HuH-7.5 (cell line): ENCODE measurements at places on chromosomes 1 and 21.

DNA sequence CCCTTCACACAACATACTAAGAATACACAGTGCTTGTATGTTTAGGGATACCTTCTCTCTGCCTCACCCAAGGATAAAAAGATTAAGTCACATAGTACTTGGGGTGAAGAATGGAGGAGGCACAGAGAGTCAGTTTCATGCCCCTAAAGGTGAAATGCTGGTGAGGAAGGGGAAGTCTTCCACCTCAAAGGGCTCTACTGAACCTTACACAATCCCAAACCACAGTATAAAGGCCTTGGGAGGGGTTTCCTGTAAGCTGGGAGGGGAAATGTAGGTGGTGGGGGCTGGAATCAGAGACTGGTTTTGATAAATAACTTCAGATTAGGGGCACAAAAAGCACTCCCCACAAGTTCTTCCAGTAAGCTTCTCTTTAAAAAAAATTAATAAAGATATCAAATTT lies 3.5 kb downstream of the MINDY1 start:
- no peak for DNase-seq

GRCh38 chr1:29237852-29238619 lies 1.7 kb downstream of the PTPRU start:
- peak; percentile 69 for DNase-seq

DNA sequence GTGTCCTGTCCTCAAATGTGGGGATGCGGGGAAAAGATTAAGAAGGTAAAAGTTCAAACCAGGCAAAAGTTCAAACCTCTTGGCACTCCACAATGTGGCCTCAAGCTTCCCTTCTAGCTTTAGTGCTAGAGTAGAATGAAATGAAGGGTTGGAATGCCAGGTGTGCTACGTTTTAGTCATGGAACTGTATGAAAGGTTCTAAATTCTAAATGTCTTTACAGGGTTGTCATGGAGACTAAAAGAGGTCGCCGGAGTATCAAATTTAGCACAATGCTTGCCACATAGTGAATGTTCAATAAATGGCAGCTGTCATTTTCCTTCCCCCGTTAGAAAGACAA lies 57.2 kb upstream of the LRRC8D start:
- DNase-seq = no peak

DNA sequence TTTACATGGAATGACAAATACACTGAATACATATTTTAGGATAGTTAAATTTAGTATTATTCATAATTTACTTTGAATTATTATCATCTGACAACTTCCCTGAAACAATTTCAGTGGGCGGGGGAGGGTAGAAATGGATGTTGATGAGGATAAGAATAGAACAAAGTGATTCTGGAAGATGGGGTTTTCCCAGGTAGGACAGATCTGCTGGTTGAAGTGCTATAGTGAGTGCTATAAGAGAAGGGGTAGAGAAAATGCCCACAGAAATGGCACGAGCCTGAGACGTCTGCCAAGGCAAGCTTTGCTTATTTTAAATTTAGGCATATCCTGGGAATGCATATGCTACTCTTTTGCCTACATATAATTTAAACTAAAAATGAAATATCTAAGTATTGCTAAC lies 3.2 kb downstream of the CFH start:
- DNase-seq = no peak

GRCh38 chr1:12616709-12617373 lies 1.2 kb downstream of the DHRS3 start:
- DNase-seq = no peak

DNA sequence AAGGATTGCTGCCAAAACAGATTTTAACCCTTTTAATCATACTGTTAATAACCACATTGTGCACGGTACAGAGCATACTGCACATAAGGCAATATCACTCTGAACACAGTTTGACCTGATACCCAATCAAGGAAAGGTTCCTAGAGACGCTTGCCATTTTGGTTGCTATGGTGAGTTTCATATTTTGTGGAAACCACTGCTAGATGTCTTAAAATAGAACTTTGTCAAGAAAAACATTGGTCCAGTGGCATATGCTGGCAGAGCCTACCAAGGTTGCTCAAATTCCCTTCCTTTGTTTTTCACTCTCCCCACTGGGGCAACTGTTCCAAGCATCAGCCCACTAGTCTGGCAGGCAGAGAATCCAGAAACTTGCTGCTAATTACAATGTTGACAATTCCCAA lies 114.8 kb upstream of the DPYD start:
- DNase-seq = no peak

DNA sequence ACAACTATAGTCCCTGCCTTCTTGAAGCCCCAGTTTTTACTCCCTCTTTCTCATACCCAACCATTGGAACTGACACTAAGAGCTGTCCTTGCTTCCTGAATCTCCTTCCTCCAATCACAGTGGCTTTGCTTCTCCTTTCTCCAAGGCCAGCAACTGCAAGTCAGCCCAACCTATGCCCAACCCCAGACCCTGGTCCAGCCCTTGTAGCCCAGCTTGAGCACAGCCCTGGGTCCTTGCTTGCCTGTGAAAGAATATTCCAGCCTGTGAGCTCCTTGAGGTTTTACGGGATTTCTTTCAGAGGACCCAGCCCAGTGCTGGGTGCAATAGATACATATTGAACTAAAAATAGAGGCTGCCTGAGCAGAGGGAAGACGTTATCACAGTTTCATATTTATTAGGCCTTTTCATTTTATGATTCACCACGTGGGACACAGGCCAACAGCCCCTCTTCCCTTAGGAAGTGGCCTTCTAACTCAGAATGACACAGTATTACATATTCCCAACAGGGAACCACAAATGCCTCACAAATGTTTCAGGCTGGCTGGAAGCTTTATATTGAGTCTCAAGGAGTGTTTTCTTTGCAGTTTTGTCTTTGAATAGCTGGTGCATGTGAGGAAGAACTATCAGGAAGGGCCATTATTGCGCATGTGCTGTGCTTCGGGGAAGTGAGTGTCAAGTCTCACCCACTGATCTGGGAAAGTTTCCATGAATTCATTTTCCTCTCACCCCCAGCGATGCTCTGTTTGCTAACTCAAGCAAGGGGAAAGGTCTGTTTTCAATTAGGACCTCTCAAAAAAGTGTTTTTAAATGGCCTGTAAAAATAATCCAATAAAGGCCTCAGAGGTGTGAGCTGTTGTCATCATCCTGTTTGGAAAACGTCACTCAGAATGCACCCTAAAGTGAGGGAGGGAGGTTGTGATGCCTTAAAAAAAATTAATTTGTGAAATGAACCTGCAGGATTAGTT lies 92.3 kb upstream of the NFIA start:
- no peak for DNase-seq

DNA sequence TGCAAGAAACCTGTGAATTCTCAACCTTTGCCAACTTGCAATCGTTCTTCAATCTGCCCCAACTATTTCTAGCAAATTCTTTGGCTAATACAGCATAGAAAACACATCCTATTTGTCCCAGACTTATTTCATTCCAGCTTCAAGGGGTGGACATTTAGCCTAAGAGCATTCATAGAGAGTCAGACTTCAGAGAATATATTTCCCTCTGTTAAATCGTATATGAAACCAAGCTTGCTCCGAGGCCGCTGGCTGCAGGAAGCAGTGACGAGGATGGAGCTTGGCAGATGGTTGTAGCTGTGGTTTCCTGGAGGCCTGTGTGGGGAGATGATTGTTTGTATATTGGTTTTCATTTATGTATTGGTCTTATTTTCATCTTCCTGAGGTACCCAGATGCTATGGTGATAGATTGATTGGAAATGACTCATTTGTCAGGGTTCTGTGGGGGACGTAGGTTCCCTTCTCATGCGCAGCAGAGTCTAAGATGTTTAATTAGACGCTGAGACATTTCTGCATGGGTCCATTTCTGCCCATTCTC lies 26.1 kb downstream of the MAN1C1 start:
- DNase-seq = no peak

- no peak for DNase-seq
Observed at GRCh38 chr1:220159041-220159440, 65.1 kb downstream of the IARS2 start.

- no peak for DNase-seq
Observed at GRCh38 chr1:241600496-241600901, 39.7 kb downstream of the CHML start.

- DNase-seq = no peak
Observed at GRCh38 chr21:24705201-24705600, 902.1 kb downstream of the MRPL39 start.

- DNase-seq = no peak
Observed at GRCh38 chr1:174786760-174787159, 213.0 kb upstream of the CACYBP start.

DNA sequence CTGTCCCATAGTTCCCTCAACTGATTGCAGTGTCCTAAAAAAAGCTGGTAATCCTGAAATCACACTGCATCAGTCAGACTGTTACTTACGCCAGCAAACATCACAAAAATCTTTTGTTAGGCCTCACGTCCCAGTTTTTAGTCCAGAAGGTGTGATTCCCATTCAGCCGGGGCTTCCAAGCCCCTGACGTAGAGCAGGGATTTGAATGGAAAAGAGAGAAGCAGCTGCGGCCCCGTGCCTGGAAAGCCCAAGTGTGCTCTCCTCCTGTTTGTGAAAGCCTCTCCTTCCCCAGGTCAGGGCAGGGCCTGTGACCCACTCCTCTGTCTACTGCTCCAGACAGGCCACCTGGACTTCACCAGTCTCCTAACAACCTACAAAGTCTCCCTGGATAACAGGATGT lies 20.7 kb downstream of the KCNA10 start:
- DNase-seq = no peak

GRCh38 chr1:232983375-232983774 lies 33.0 kb downstream of the NTPCR start:
- no peak for DNase-seq

GRCh38 chr21:41119901-41120300 lies 48.1 kb upstream of the BACE2 start:
- DNase-seq = no peak

DNA sequence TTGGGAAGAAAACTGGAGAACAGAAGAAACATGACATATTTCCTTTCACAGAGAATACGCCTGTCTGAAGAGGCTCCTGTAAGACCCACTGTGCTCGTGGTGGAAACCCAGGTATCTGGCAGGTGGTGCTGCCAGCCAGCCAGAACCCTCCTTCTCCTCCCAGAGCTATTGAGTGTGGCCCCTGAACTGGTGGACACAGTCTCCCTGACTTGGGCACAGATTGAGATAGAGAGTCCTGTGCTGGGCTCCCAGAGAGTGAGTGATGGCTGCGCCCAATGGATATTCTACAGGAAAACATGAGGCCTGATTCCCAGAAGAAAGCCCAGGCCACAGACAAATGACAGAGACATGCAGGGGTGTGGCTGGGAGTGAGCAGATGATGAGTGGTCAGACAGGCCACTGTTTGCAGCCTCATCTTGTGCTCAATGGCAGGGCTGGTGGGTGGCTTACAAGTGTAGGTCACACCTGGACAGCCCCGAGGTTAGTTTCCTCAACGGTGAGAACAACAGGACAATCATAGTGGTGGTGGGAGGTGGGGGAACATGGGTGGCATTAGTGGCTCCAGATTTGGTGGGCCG lies 127.9 kb downstream of the PTPRU start:
- no peak for DNase-seq

DNA sequence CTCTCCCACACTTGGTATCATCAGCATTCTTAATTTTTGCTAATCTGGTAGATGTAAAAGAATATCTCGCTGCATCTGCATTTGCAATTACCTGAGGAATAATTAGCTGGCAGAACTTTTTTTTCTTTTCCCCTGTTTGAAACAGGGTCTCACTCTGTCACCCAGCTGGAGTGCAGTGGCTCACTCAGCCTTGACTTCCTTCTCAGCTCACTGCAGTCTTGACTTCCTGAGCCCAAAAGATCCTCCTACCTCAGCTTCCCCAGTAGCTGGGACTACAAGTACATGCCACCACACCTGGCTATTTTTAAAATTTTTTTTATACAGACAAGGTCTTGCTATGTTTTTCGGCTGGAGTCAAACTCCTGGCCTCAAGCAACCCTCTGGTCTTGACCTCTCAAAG lies 35.4 kb upstream of the ENAH start:
- no peak for DNase-seq

DNA sequence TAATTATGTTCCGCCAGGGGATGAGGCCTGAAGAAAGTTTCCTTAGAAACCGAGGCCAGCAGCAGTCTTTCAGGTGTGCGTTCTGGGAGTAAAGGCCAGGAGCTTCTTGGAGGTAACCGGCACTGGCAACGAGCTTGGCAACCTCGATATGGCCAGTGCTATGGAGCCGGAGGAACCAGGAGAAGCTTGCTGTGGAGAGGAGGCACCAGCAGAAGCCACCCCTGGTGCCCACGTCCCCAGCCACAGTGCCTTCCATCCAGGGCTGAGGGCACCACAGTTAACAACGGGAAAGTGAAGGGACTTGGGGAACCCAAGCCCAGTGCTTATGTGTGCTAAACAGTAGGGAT lies 41.5 kb upstream of the LIN9 start:
- DNase-seq = no peak

DNA sequence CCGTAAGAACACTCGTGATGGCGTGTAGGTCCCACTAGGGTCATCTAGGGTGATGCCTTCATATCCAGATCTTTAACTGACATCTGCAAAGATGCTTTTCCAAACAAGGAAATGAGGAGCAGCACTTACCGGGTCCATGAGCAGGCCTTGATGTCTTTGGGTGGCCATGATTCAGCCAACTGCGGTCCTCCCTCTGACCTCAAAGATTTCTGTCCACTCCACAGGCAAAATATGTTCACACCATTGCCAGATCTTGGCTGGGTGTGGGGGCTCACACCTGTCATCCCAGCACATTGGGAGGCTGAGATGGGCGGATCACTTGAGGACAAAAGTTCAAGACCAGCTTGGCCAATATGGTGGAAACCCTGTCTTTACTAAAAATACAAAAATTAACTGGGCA lies 18.2 kb downstream of the TRPM2 start:
- no peak for DNase-seq

DNA sequence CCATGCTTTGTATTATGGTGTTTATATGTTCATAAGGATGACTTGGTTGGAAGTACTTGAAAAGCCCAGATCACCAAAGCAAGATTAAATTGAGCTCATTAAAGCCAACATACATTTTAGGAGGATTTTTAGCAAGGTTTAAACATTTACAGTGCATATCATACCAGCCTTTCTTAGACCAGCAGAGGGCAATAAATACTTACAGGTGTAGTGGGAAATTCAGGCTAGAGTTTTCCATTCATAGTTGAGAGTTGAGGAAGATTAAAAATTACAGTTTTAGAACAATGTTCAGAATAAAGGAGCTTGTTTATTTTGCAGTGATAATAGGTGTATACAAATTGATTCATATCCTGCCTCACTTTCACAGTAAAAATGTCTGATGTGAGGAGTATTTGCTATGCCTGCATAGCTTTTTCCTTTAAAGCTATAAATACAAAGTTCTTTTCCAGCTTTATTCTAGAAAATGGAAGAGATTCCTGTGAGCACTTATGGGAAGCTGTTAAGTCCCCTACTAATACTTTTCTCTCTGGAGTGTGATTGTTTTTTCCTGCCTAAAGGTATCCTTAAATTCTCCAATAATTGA lies 35.3 kb downstream of the DTL start:
- DNase-seq = no peak

GRCh38 chr1:14659913-14660312 lies 61.4 kb downstream of the KAZN start:
- DNase-seq = no peak
